ENCODE measurements at places on chromosomes 5 and 9.

GRCh38 chr5:103033696-103034095 lies 86.2 kb downstream of the GIN1 start:
- no peak for DNase-seq

DNA sequence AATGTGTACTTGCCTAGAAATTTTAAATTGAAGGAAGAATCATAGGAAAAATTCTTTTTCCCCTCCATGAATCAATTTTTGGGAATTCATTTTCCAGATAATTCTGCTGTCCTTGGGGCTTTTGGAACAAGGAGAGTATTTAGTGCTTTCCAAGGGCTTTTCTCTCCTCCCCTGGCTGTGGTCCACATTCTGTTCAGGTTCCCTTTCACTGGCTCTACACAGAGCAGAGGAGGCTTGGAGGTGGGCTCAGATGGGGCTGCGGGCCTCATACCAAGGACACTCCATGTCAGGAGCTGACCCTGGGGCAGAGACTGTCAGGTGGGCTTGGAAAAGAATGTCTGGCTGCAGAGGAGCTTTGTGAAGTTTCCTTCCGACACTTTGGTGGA lies 128.1 kb downstream of the GADD45G start:
- DNase-seq = no peak

GRCh38 chr9:116323571-116323970 lies 170.0 kb downstream of the PAPPA start:
- DNase-seq = no peak

GRCh38 chr5:168153876-168154270 lies 137.6 kb upstream of the WWC1 start:
- DNase-seq = no peak

DNA sequence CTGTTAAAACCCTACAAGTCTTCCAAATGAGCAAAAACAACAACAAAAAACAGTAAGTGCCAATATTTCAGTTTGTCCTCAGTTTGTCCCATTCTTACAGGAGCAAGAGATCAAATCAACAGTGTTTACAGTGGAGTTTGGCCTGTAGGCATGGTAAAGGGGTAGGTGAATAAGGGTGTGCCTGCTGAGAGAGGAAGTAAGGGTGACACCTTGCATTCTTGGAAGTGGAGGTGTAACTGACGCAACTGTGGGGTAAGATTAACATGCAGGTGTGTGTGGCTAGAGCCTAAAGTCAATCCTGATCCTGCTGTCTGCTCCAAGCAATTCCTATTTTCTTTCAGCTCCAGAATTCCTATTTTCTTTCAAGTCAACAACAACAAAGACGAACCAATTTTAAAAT lies 43.4 kb downstream of the PFDN1 start:
- no peak for DNase-seq

- DNase-seq = no peak
These were observed 251.9 kb downstream of the MAT2B start for GRCh38 chr5:163757344-163757743.

GRCh38 chr9:91427873-91428272 lies 4.2 kb upstream of the NFIL3 start:
- no peak for DNase-seq

DNA sequence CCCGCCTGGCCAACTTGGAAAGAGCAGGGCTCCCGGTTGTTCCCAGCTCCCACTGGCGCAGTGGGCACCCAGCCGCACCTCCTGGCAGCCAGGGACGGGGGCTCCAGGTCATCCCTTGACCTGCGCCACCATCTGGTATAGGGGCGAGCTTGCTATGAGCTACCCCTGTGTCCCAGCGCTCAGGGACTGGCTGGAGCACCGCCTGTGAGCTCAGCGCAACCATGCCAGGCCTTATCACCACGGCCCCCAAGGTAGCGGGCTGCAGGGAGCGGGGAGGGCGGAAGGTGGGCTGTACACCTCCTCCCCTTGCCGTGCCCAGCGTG lies 15.4 kb upstream of the RASA1 start:
- DNase-seq = no peak

GRCh38 chr9:37010976-37011375 lies 23.1 kb downstream of the PAX5 start:
- no peak for DNase-seq

GRCh38 chr5:163580516-163580915 lies 75.1 kb downstream of the MAT2B start:
- DNase-seq = no peak

- no peak for DNase-seq
These were observed 186.2 kb downstream of the DCP2 start for GRCh38 chr5:113162770-113163169.

- no peak for DNase-seq
These were observed 311.7 kb downstream of the TRIM36 start for GRCh38 chr5:114857941-114858551.

- no peak for DNase-seq
These were observed 53.3 kb upstream of the IL17B start for GRCh38 chr5:149432376-149432775.

DNA sequence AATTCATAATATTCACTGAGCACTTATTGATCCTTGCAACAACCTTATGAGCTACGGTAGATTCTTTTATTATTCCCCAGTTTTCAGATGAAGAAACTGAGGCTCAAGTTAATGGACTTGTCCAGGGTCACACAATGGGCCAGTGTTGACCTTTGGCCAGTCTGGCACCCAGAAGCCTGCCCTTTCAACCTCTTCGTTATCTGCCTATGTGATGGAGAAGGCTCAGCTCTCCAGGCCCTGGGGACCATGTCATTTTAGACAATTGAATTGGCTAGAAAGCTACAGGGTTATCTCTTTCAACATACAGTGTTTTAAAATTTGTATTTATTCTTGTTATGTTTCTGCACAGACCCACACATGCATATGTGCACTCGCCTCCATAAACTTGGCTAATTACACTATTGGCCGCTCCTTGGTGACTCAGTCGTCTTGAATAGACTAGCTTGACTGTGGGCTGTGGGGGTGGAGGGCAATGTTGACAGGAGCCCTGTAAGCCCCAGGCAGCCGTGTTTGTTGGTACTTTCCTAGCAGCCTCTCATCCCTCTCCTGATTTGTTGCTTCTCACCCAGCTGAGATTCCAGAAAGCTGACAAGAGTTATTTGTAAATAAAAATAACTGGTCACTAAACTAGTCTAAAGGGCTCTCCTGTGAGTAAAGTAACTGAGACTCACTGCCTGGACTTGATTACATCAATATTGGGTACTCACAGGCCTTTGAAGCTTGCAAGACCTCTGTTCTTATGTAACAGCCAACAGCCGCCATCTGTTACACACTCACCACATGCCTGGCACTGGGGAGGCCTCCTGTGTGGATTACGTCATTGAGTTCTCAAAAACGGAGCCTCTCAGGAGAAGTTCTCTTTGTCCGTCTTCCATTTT lies 8.5 kb upstream of the ANGPTL2 start:
- DNase-seq = no peak

DNA sequence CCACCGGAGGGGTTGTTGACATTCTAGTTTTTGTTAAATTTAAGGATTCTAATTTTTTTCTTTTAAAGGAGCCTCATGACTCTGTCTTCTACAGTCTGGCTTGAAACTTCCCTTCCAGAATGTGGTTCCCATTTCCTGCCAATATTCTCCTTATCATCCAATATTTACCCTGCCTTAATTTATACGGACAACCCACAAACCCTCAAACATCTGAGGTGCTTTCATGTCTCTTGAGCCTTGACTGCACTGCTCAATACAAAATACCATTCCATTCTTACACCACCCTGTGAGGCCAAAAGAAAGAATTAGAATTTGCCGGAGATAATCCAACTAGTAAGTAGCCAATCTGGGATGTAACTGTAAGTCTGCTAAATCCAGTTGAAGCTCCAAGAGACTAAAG lies 346.5 kb downstream of the SPOCK1 start:
- DNase-seq = no peak

DNA sequence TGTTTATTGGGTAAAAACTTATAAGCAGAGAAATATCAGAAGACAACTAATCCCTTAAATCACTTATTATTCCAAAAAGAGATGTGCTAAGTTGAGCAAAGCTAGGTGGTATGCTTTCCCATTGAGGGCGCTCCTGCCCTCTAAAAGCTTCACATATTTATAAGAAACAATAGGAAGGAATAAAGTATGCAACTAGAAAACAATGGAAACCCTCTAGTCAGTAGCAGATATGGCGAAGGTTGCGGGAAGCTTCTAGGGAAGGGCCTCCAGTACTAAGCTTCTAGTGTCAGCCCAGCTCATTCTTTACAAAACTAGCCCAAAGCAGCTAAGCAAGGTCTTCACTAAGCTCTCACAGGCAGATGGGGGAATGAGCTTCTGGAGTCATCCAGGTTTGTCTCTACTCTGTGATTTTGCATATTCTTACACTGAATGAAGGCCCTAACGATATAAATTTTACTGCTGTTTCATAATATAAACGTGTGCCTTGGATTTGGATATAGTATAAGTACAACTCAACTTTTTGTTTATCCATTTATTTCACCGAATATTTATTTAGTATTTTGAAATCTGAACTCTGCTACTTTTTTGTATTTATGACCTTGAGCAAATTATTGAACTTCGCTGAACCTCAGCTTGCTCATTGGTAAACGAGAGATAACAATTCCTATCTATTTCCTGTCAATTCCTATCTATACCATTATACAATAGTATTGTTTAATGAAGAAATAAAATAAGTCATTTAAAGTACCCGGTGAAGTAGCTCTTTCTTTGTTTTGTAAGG lies 571.4 kb downstream of the ELAVL2 start:
- DNase-seq = no peak

- no peak for DNase-seq
These were observed 23.6 kb upstream of the SARDH start for GRCh38 chr9:133761641-133762248.

DNA sequence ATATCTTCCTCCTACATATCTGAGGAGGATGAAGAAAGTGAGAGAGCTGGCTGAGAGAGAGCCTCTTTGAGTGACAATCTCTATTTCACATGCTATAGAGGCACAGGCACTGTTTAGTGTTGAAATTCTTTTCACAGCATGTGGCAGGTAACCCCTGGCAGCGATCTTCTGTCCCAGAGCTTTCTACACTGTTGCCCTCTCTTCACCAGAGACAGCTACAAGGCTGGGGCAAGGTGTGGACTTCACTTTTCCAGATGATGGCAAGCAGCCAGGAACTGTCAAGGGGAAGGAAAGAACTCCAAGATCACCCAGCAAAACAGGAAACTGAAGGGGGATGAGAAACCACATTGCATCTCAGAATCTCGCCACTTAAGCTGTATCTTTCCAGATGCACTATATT lies 205.2 kb downstream of the CAAP1 start:
- DNase-seq = no peak

GRCh38 chr9:80242022-80242421 lies 670.3 kb downstream of the TLE4 start:
- DNase-seq = no peak

DNA sequence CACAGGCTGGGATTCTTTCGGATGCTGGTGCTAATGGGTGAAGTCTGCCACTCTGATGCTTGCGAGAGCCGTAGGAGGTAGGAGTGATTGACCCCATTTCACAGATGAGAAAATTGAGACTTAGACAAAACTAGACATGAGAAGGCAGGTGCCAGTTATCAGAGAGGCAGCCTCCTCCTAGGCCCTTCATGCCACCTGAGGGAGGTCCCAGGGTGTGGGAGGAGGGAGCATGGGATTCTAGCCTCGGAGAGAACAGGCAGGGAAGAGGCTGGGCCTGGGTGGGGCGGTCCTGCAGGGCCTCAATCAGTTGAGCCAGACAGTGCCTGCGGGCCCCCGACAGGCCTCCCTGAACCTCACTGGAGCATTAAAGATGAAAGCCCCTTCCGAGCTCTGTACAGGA lies 112.4 kb downstream of the COL23A1 start:
- no peak for DNase-seq

DNA sequence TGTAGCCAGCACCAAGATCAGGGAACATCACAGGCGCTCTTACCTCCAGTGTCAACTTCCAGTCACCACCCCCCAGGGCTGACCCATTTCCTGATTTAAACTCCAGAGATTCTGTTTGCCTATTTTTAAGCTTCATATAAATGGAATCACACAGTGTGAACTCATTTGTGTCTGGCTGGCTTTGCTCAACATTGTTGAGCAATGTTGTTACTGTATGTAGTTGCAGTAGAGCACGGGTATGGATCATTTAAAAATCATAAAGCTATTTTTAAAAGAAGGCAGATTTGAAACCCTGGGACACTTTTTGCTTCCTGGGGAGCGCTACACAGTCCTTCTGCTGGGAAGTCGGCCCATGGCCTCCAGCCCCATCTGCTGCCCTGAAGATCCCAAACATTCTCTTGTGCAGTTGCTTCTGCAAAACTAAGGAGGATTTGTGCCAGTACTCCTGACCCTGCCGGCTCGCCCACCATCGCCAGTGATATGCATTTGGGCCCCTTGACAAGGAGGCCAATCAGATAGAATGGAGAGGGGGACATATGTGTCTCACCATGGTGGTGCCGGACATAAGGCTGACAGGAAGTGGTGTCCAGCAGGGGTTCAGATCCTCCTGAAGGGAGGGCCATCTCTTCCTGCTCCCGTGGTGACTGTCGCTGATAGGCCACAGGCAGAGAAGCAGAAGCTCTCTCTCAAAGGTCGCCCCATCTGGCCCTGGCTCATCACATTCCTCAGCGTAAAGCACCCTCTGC lies 13.3 kb downstream of the DCANP1 start:
- no peak for DNase-seq

GRCh38 chr5:114316167-114316566 lies 45.7 kb upstream of the KCNN2 start:
- DNase-seq = no peak

DNA sequence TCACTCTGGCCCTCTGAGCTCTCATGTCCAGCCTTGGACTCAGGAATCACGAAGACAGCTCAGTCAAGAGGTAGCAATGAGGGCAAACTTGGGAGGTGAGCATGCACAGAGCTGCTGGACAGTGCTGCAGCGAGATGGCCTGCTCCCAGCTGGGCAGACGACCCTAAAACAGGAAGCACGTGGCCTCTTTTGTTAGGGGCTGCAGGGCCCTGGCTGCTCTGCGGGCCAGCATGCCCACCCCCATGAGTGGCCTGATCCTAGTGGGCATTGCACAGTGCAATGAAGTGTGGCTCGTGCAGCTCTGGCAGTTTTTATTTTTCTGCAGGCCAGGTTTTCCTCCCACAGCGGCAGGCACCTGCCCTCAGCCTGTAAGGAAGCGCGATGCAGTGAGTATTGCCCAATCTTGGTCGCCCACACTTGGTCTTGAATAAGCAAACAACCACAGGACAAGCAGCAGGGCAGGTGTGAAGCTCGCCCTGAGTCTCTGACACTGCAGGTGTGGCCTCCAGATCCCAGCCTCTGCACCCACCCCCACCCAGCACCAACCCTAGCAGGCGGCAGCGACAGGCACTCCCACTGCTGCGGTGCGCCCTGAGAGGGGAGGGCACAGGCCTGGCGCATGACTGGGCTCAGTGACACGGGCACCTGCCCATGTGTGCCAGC lies 60.8 kb downstream of the SEMA4D start:
- no peak for DNase-seq

DNA sequence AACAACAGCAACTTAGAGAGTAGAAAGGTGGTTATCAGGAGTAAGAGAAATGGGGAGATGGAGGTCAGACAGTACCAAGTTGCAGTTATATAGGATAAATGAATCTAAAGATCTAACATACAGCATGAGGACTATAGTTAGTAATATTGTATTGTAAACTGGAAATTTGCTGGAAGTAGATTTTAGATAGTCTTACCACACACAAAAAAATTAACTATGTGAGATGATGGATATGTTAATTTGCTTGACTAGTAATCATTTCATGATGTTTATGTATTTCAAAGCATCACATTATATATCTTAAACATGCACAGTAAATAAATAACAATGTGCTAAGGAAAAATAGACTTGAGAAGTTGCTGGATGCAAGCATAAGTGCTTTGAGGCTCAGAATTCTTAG lies 622.1 kb downstream of the CCDC171 start:
- DNase-seq = no peak
